ENCODE measurements at places on chromosomes 6 and 20. TPM values are rescaled to one million over a fixed set of nuclear protein-coding genes. Genes with fewer than 3 reads are reported as not detected.

Gene PSORS1C1
- 2.1 TPM for polyA plus RNA-seq

Gene BPIFB4
- polyA plus RNA-seq: not detected

Gene EYS
- polyA plus RNA-seq: not detected

Gene TAGAP
- polyA plus RNA-seq: not detected

Gene TRIM31
- not detected for polyA plus RNA-seq

Gene IP6K3
- polyA plus RNA-seq: 0.52 TPM

Gene PRSS16
- polyA plus RNA-seq: 0.39 TPM

Gene FRK
- polyA plus RNA-seq: under 0.01 TPM

Gene TBXT
- polyA plus RNA-seq: not detected

Gene PROKR2
- polyA plus RNA-seq: not detected

Gene MTG2
- 23.9 TPM for polyA plus RNA-seq

Gene GPANK1
- polyA plus RNA-seq: 13.8 TPM

Gene THBD
- polyA plus RNA-seq: 0.07 TPM

Gene CDKN1A
- polyA plus RNA-seq: 576 TPM

Gene TAP2
- polyA plus RNA-seq: 11.4 TPM

Gene SSTR4
- not detected for polyA plus RNA-seq

Gene OR12D3
- polyA plus RNA-seq: not detected

Gene DLK2
- 2.8 TPM for polyA plus RNA-seq

Gene MAD2L1BP
- 50.2 TPM for polyA plus RNA-seq

Gene SMOC2
- not detected for polyA plus RNA-seq

Gene WFDC5
- polyA plus RNA-seq: not detected

Gene SAMD3
- polyA plus RNA-seq: 3.9 TPM

Gene TXLNB
- polyA plus RNA-seq: 0.04 TPM

Measured in IMR-90 (cell line).